ENCODE measurements at places on chromosomes 7 and 10.
A peak's percentile ranks its signal among the peaks of the same experiment; 100 is the strongest.

DNA sequence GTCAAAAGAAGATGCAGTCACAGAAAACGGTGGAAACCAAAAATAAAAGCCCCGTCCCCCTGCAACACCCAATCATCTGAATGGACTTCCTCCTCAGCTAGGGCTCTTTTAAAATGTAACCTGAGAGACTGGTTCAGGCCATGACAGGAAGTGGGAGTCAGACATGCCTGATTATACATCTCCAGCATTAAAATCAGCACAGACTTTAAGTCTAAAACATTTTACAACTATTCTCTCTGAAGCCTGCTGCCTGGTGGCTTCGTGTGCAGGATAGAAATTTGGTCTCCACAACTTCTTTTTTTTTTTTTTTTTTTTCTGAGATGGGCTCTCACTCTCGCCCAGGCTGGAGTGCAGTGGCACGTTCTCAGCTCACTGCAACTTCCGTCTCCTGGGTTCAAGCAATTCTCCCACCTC is 30.3 kb downstream of the HACD1 start:
- no peak for DNase-seq

DNA sequence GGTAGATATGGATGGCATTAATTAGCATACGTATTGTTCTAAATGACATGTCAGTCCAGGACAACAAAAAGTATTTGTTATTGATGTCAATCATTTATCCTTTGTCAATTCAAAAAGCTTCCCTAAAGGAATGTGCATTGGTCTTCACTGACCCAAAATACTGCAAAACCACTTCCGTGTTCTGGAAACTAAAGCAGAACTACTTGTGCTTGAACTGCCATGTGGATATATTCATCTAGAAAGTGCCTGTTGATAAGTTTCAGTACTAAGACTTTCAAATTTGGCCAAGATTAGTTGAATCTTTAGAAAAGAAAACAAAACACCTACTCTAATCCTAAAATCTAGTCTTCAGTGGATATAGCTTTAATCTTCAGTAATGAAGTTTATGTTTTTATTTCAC is 242.1 kb upstream of the PPP1R3A start:
- no peak for DNase-seq

DNA sequence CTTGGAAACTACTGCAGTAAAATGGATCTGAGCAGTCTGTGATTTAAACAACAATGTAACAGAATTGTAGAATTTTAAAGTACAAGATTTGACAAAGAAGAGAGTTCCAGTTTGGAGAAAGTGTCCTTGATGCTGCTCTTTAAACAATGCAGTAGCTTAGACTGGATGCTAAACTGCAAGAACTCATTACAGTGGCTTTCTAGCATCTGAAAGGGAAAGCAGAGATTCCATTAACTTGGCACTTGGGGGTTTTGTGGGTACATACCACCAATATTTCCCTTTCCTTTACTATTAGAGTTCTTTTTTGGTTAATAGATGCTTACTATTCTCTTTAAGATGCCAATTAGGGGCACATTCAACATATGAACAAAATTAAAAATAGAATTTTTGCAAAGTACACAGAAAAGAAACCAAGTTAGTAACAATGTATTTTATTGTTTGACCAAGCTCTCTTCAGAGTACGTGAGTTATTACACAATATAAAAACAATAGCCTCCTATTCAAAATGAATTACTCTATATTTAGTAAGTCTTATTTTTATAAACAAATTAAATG is 11.9 kb downstream of the PSTK start:
- DNase-seq, result no peak

DNA sequence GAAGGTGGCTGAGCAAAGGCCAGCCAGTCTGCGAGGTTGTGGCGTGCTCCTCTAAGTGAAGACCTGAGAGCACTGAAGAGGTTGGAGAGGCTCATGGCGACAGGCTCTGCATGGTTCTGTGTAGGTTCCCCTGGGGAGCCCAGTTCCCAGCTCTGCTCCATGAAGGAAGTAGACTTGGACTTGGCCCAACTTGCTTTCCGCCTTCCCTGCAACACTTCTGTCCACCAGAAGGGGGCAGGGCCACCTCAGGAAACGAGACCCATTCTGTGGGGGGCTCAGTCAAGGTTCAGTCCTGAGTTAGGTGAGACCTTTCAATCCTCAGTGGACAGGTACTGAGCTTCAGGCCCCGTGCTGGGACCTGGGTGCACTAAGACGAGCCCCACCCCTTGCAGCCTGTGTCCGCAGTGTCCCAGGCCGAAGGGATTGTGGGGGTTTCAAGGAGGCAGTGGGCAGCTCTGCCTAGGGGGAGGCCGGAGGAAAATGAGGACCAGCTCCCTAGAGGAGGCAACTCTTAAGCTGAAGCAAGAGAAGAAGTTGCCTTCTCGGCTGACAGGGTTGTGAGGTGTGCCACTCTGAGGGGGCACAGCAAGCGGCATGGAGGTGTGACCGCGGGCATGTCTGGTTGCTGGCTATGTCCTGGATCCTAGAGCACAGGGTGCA is 15.0 kb upstream of the PCBD1 start:
- peak; percentile 39 for DNase-seq

DNA sequence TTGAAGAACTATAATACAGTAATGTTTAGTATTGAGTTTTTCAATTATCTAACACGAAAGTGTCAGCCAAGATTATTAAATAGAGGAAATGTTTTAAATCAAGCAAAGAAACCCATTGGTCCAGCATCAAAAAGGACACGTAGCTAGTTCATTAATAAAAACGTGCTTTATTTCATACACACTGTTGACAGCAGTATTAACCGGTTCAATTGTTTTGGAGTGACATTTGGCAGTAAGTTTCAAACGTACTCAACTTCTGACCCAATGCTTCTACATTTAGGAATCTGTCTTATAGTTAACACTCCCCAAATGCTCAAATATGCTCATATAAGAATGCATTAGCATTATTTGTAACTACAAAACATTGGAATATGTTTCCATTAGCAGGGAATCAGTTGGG is 41.3 kb downstream of the SLC16A12 start:
- DNase-seq, result no peak

- no peak for DNase-seq
Measured at GRCh38 chr10:76645341-76645740, 992.3 kb downstream of the KCNMA1 start.

DNA sequence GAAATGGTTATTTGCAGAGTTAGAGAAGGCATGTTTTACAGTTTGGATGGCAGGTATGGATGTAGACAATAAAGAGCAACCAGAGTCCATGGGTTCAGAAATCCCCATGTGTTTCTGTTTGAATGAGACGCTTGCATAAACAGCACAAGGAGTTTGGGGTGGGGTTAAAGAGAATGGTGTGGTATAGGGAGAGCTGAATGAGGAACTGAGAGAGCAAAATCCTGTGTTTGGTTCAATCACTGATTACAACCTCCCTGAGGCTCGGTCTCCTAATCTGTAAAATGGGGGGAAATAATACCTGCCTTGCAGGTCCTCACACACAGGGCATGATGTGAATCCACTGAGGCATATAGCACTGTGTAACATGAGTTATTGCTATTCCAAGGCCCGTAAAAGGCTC is 23.7 kb downstream of the CAV1 start:
- no peak for DNase-seq

GRCh38 chr10:34768972-34769330 is 46.1 kb downstream of the PARD3 start:
- no peak for DNase-seq

DNA sequence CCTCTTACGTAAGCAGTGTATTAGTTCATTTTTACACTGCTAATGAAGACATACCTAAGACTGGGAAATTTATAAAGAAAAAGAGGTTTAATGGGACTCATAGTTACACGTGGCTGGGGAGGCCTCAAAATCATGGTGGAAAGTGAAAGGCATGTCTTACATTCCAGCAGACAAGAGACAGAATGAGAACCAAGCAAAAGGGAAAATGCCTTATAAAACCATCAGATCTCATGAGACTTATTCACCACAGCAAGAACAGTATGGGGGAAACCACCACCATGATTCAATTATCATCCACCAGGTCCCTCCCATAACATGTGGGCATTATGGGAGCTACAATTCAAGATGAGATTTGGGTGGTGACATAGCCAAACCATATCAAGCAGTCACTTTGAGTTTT is 126.3 kb upstream of the CXCL12 start:
- DNase-seq, result no peak

- DNase-seq, result no peak
Measured at GRCh38 chr10:20948686-20949327, 51.7 kb upstream of the NEBL start.
